ENCODE measurements at places on chromosomes 11 and 22.

DNA sequence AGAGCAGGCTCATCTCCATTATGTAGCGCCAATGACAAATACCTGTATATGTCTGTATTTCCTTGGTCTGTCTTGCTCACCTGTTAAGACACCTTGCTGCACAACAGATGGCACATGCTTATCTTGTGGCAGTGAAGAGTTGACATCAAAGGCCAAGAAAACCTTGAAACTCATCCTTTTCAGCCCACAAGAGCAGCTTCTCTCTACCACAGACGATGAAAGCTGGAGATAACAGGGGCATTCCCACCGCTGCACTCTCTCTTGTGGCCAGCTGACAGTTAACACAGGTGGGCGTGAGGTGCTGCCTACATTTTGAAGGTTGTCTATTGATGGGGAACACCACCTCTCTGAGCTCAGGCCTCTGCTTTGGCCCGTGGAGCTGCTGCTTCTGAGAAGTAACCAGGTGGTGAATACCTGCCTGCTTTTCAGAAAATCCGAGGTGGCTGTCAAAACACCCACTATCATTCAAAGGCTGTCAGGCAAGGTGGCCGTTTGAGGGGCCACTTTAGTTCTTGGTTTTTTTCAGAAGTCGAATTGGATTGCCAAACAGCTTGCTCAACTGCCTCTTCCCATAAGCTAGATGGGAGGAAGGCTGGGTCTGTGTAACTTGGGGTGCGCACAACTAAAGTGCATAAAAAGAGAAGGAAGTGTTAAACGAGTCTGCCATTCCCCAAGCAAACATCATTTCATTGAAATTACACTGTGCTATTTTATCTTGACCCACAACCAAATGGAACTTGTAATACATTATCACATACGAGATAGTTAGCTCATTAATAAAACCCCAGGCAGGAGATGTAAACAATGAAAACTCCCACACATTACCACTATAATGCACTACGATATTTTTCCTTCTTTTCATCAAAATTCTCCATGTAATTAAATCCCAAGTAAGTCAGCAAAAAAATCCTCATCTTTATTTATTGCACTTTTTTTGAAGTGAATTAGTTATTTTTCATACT is 87.1 kb upstream of the RAG2 start:
- DNase-seq: no peak

DNA sequence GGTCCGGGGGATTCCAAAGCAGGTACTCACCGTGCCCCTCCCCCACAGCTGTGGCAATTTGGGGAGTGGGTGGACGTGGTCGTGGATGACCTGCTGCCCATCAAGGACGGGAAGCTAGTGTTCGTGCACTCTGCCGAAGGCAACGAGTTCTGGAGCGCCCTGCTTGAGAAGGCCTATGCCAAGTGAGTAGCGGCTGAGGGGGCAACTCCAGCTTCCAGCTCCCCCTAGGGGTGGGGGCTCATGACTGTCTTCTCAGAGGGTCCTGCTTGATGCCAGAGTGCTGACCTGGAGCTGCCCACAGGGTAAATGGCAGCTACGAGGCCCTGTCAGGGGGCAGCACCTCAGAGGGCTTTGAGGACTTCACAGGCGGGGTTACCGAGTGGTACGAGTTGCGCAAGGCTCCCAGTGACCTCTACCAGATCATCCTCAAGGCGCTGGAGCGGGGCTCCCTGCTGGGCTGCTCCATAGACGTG is 4.2 kb downstream of the CAPN1 start:
- DNase-seq: no peak

- peak; percentile 61 for DNase-seq
Observed at GRCh38 chr11:43987384-43988039, 45.1 kb downstream of the C11orf96 start.

GRCh38 chr11:36447947-36448346 is 62.1 kb downstream of the TRAF6 start:
- peak; percentile 48 for DNase-seq

GRCh38 chr11:88972210-88972609 is 93.6 kb downstream of the GRM5 start:
- no peak for DNase-seq

GRCh38 chr11:68361702-68362101 is 49.3 kb downstream of the LRP5 start:
- DNase-seq: no peak

Measured in pancreas (tissue), 10 donors.